GM23338 (cell line): ENCODE measurements at places on chromosomes 4 and X.

- no peaks in the 10 kb centered on the region for H3K27me3 ChIP-seq
- no peaks in the 10 kb centered on the region for H3K4me1 ChIP-seq
- H3K4me3 ChIP-seq = no peak overlapping the region
- no peak overlapping the region for H3K27ac ChIP-seq
- H3K36me3 ChIP-seq = no peaks in the 10 kb centered on the region
Observed at GRCh38 chr4:1488357-1488756, 82.1 kb upstream of the NKX1-1 start.

GRCh38 chr4:152528060-152528459 lies 7.8 kb downstream of the FBXW7 start:
- no peak overlapping the region for H3K27ac ChIP-seq
- no peaks in the 10 kb centered on the region for H3K36me3 ChIP-seq
- H3K4me1 ChIP-seq = 0 out of 2 replicates have a peak, but pooled peaks cover 2% of the 10 kb centered on the region
- no peaks in the 10 kb centered on the region for H3K27me3 ChIP-seq

DNA sequence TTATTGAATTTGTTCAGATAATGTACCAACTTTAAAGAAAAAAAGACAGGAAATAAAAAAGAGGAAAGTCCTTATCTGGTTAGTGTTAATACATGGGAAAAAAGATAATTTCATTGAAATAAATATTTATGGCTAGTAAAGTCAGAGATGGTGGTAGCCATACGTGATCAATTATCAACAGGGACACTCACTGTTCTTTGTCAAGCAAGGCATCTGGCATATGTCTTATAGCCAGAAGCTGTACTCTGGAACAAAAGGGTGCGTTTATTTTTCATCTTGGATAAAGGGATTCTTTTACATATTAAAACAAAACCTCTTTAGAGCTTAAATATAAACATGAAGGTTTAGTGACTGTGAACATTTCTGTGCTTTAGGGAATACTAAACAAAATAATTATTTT lies 26.7 kb downstream of the HDX start:
- no peak for DNase-seq
- H3K36me3 ChIP-seq = no peaks in the 10 kb centered on the region
- H3K27ac ChIP-seq = no peak overlapping the region
- no peaks in the 10 kb centered on the region for H3K27me3 ChIP-seq
- no peak overlapping the region for H3K4me3 ChIP-seq
- H3K4me1 ChIP-seq = no peaks in the 10 kb centered on the region

DNA sequence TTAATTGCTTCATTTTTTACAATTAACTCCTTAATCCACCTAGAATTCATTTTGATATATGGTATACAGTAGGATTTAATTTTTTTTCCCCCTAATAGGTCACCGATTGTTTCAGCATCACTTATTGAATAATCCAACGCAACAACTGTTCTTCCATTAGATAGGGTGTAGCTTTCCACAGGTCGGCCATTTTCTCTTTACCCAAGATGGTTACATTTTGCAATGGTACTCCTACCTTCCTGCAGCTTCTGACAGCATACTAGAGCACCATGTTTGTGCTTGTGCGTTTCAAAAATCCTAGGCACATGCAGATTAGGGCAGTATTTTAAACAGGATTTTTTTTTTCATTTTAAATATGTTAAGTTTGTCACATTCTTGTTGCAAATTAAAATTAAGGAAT lies 2.3 kb downstream of the LINC00632 start:
- H3K4me1 ChIP-seq = peaks cover 6% of the 10 kb centered on the region; the same call in 1 of the 2 replicates
- H3K36me3 ChIP-seq = no peaks in the 10 kb centered on the region
- DNase-seq = no peak
- no peaks in the 10 kb centered on the region for H3K27me3 ChIP-seq
- no peak overlapping the region for H3K27ac ChIP-seq

DNA sequence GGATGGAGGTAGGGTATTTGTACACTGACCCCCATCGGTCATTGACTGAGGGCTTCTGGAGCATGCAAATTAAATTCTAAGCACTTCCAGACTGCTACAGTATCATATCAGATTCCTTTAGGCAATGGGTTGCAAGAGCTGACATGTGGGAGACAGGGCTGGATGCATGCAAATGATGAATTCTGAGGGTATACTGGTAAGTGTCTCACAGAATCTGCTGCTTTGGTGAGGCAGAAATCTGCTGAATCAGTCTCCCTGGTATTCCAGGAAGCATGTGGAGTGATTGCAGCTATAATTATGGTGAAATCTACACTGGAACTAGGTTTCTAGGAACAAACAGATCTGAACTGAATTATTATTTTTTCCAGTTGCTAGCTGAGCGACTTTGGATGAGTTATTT lies 684.9 kb upstream of the MAGEB2 start:
- no peaks in the 10 kb centered on the region for H3K27me3 ChIP-seq
- H3K27ac ChIP-seq = no peak overlapping the region
- H3K4me1 ChIP-seq = no peaks in the 10 kb centered on the region

- H3K27ac ChIP-seq = peak within 1 kb of the TSS; percentile 100
- peak within 1 kb of the TSS; percentile 80 for H3K4me3 ChIP-seq
- H3K27me3 ChIP-seq = no peaks in the 10 kb centered on the region
- 0 out of 2 replicates have a peak, but pooled peaks cover 8% of the 10 kb centered on the region for H3K4me1 ChIP-seq
- H3K36me3 ChIP-seq = no peaks in the 10 kb centered on the region
Observed at GRCh38 chrX:123961268-123962005, at the start of gene STAG2. STAG2 (plus strand) TSS chrX:123961706; CDS start chrX:124022628, 60,922 bp downstream.
